ENCODE measurements at places on chromosomes 5 and 9. TPM values are rescaled to one million over a fixed set of nuclear protein-coding genes. Genes with fewer than 3 reads are reported as not detected.

The PCDHAC2 gene
- 0.18 TPM for total RNA-seq

The GRM6 gene
- not detected for total RNA-seq

The TMEM171 gene
- total RNA-seq, result 80.7 TPM

The ELAVL2 gene
- total RNA-seq, result not detected

The SMIM27 gene
- total RNA-seq, result not detected

The ADCY2 gene
- 12.4 TPM for total RNA-seq

Measured in Peyer's patch (tissue), 4 donors.